ENCODE measurements at places on chromosomes 1 and 21. TPM values are rescaled to one million over a fixed set of nuclear protein-coding genes. Genes with fewer than 3 reads are reported as not detected.

DNA sequence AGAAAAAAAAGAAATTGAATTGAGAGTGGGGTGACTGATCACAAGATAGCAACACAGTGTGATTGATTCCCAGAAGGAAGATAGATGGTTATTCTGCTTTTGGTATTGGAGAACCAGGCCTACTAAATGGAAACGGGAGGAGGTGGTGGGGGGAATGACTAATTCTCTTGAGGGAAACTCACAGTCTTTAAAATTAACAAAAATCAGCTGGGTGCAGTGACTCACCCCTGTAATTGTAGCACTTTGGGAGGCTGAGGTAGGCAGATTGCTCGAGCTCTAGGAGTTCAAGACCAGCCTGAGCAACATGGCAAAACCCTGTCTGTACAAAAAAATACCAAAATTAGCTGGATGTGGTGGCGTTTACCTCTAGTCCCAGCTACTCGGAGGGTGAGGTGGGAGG, 134.6 kb upstream of the PDE4B start:
- no peak overlapping the region for H3K4me3 ChIP-seq
- peaks cover 27% of the 10 kb centered on the region for H3K27me3 ChIP-seq
- H3K27ac ChIP-seq = no peak overlapping the region
- H3K4me1 ChIP-seq = no peaks in the 10 kb centered on the region
- no peak for DNase-seq

DNA sequence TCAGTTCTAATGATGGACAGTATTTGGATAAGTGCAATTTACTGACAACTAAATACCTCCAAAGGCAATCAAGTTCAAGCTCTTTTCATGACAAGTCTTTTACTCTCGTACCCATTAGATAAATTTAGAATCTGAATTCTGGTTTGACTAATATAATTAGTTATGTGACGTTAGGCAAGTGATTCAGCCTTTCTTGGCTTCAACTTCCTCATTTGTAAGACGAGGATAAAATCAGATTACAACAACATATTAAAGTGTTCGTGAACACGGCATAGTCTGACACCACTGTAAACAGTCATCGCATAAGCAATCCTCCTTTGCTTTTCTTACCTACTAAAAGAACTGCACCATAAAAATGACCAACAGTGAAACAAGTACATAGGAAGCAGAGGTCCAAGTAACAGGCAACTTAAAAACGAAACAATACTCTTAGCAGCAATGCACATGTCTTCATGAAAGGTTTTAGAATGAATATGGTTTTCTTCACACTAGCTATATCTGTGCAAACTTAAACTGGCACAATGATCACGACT, 25.7 kb downstream of the COA6 start:
- DNase-seq = no peak
- H3K4me3 ChIP-seq = peak overlapping the region; percentile 72
- H3K4me1 ChIP-seq = peaks cover 51% of the 10 kb centered on the region
- peak overlapping the region; percentile 83 for H3K27ac ChIP-seq
- H3K36me3 ChIP-seq = peaks cover 31% of the 10 kb centered on the region

DNA sequence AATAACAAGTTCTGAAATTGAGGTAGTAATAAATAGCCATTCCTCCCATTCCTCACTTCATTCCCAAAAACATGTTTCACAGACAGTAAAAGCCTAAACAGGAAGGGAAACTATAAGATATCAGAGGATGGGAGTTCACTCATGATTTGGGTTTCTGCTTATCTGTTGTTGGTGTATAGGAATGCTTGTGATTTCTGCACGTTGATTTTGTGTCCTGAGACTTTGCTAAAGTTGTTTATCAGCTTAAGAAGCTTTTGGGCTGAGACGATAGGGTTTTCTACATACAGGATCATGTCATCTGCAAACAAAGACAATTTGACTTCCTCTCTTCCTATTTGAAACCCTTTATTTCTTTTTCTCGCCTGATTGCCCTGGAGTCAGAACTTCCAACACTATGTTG, 26.0 kb upstream of the POFUT2 start:
- peaks cover 5% of the 10 kb centered on the region for H3K4me1 ChIP-seq
- no peak overlapping the region for H3K27ac ChIP-seq
- H3K27me3 ChIP-seq = peaks cover 39% of the 10 kb centered on the region
- DNase-seq = no peak
- no peaks in the 10 kb centered on the region for H3K36me3 ChIP-seq
- H3K4me3 ChIP-seq = no peak overlapping the region

Gene FAM163A
- not detected for total RNA-seq

Gene BRDT
- 0.18 TPM for total RNA-seq

All from activated CD4-positive, alpha-beta memory T cell treated with anti-CD3 and anti-CD28 coated beads, Interleukin-2, amount 10 ng/mL, durations not matched to agents 7 days and 5 days (primary cell).